ENCODE measurements at places on chromosomes 12 and 14.

- DNase-seq = no peak
These were observed 490 bp downstream of the RILPL1 start for GRCh38 chr12:123532808-123533649.

- no peak for DNase-seq
These were observed 293.6 kb downstream of the ERC1 start for GRCh38 chr12:1284611-1285010.

DNA sequence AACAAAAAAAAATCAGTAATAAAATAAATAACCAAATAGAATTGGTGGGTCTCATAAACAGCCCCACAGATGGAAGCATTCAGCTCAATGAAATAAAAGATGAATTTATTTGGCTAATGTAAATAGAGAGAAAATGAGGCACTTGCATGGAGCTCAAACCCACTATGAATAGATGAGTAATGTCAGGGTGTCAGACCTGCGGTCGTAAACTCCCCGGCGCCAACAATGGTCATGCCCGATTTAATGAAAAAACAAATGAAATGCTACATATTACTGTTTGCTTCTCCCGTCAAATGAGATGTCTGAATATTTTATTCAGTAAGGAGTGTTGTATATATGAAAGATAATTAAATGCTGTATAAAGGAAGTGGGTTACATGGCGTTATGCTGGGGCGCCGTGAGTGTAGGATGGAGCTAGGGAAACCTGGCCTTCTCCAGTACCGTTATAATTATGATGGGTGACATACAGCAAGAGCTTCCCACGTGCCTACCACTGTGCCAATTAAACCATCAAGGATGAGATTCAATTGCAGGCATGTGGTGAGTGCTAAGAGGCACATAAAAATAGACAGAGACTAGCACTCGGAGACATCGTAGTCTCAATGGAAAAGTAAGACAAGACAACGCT lies 648.1 kb downstream of the BCL11B start:
- no peak for DNase-seq

- no peak for DNase-seq
These were observed 254.0 kb upstream of the SRRM4 start for GRCh38 chr12:118727196-118727978.

GRCh38 chr12:79871621-79872020 lies 63.3 kb downstream of the PPP1R12A start:
- DNase-seq = no peak

DNA sequence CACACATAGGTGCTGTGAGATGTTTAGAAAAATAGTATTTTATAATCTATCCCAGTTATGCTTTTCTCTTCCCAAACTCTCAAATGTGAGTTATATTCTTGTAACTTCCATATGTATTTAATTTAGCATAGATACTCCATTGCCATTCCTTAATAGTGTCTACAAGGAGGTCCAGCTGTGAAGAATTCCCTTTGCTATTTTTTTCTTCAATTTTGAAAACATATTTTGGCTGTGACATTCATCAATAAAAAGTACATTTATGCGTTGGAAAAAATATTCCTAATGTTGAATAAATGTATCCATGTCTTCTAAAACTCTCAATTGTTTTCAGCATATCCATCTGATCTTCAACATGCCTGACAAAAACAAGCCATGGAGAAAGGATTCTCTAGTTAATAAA lies 1402.0 kb upstream of the SEL1L start:
- no peak for DNase-seq
